ENCODE measurements at places on chromosomes 1 and 21.
A peak's percentile ranks its signal among the peaks of the same experiment; 100 is the strongest.

GRCh38 chr1:23591460-23592208 lies 32.3 kb upstream of the ID3 start:
- DNase-seq = peak; percentile 50

DNA sequence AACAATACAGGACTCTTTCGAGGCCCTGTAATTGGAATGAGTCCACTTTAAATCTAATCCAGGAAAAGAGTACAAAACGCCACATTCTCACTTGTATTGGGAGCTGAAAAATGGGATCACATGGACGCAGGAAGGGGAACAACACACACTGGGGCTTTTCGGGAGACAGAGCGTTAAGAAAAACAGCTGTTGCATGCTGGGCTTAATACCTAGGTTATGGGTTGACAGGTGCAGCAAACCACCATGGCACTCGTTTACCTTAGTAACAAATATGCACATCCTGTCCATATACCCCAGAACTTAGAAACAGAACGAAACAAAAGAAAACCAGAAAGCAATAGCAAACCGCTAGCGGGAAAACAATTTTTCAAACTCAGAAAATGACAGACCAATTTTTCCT lies 1532.7 kb upstream of the TPTE start:
- no peak for DNase-seq

DNA sequence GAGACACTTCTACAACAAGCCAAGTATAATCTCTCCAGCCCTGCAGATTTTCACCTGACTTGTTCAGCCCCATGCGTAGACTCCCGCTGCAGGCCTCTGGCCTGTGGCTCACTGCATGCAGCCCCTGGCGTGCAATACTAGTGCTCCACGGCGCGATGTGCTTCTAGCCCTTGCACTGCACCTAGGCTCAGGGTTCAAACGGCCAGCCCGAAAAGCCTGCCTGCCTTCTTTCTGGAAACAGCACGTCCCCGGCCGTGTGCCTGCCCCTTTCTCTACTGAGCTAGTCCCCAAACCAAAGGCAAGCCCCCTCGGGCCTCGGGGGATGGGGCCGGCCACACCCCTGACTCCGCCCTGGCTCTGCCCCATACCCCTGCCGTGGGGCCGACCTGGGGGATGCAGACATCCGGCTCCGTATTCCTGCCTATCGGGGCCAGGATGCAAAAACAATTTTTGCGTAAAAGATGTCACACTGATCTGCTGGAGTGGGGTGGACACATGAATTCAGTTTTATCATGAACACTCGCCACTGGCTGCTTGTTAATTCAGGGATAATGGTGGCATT lies 26.3 kb upstream of the TRAPPC10 start:
- DNase-seq = no peak

GRCh38 chr1:43973981-43974442 lies 748 bp upstream of the ATP6V0B start:
- DNase-seq = no peak

- DNase-seq = no peak
These were observed 204.8 kb upstream of the FGGY start for GRCh38 chr1:59092126-59092525.

DNA sequence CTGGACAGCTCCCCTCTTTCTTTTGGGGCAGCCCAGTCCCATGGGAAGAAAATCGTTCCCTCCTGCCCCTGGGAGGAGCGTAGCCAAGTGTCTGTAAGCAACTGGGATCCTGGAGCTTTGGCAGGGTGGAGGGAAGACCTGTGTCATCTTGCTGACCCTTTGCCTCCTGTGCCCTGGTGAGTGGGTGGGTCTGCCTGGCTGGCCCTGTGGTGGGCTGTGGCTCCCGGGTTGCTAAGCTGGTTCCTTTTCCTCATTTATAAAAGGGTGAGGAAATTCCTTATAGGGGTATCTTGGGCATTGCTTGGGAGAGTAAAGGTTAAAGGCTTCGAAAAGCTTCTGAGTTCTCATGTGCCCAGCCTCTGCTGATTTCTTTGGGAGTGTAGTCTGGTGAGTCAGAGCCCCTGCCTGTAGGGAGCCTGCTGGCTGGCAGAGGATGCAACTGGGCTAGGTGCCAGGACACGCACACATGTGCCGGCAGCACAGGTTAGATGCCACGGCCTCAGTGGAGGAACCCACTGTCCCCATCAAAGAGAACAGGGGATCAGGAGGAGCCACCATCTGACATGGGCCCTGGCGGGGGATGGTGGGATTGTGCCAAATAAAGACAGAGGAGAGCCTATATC lies 85.2 kb downstream of the ARHGEF10L start:
- no peak for DNase-seq

DNA sequence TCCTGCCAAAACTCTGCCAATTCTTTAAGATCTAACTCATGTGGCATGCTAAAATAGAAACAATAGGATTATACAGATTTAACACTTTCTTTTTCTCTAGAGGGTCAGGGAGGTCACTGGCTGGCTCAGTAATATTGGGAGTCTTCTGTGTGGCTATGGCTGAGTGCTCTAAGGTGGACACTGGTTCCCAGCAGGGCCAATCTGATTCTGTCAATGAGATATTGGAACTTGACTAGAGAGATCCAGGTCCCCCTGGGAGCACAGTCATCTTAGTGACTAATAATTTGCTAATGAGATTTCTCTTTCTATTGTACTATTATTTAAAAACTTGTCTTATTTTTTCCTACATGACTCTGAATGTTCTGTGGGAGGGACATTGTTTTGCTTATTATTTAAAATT lies 69.1 kb upstream of the ZP4 start:
- DNase-seq = no peak

- no peak for DNase-seq
These were observed 3.0 kb downstream of the OLFML3 start for GRCh38 chr1:113981962-113982931.

- DNase-seq = no peak
These were observed 66.4 kb upstream of the LPGAT1 start for GRCh38 chr1:211896958-211897357.

GRCh38 chr1:55147524-55147923 lies 67.6 kb downstream of the USP24 start:
- no peak for DNase-seq

GRCh38 chr1:219876798-219877209 lies 51.6 kb downstream of the SLC30A10 start:
- DNase-seq = no peak

DNA sequence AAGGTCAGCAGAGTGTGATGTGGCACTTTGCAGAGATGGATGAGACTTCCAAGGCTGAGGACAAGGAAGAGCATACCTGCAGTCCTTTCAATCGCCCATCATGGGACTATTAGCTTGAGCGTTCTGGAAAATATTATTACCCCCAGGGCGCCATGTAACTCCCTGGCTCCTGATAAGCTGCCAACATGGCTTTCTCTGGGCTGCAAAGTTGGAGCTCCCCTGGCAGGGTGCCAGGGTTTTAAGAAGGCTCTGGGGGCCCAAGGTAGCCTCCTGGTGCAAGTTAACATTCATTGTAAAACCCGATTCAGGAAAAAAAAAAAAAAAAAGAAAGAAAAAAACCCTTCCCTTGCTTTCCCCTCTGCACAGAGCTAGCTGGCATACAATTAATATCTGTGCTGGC lies 196.7 kb downstream of the PBX1 start:
- DNase-seq = no peak

DNA sequence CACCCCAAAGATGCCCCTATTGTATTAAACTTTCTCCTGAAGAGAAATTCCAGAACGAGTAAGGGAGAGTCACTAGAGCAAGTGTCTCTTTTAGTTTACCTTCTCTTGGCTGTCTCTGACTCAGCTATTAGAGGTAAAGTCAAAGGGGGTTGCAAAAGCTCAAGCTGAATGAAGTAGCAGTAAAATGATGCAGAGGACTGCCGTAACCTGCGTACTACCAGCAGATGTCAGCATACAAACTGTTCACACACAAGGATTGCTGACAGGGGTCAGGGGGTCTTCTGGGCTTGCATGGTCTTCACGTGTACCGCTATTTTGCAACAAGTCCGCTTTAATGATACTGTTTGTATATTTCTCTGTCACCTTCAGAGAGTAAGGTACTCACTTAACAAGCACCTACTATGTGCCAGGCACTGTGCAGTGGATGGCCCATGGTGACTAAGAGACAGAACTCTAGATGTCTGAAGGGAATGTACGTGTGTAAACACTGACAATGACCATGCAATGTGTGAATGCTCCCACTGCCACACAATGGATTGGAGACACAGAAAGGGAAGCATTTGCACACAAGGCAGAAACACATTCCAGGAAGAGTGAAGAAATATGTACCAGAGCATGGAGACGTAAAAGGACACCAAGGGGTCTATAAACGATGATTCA lies 34.9 kb downstream of the CHML start:
- DNase-seq = no peak

- DNase-seq = no peak
These were observed 58.3 kb downstream of the SYT14 start for GRCh38 chr1:209996348-209996747.

DNA sequence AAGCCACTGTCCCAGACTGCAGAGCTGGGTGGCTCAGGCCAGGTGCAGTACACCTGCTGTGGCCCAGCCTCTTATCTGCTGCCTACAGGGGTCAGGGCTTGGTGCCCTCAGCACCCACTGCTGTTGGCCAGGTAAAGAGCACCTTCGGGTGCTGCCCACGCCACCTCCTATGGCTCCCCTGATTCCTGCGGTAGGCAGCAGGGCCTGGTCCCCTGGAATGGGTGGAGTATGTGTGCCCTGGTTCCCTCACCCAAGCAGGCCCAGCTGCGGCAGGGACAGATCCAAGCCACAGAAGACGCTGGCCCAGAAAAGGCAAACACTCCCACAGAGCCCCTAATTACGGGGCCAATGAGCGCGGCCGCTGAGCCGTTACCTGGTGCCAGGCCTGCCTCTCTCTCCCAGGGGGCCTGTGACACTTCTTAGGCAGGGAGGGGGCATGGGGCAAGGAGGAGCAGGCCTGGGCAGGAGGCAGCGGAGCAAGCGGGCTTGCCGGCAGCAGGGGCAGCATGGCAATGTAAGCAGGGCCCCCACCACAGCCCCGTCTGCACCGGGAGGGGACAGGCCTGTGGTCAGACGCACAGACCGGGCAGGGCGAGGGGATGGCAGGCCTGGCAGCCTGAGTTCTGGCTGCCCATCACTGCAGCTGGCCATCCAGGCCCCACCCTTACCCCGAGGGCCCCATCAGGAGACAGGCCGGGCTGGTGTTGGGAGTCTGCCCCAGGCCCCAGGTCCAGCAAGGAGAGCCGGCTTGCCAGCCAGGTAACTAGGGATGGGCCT lies 19.0 kb downstream of the ESPN start:
- no peak for DNase-seq

DNA sequence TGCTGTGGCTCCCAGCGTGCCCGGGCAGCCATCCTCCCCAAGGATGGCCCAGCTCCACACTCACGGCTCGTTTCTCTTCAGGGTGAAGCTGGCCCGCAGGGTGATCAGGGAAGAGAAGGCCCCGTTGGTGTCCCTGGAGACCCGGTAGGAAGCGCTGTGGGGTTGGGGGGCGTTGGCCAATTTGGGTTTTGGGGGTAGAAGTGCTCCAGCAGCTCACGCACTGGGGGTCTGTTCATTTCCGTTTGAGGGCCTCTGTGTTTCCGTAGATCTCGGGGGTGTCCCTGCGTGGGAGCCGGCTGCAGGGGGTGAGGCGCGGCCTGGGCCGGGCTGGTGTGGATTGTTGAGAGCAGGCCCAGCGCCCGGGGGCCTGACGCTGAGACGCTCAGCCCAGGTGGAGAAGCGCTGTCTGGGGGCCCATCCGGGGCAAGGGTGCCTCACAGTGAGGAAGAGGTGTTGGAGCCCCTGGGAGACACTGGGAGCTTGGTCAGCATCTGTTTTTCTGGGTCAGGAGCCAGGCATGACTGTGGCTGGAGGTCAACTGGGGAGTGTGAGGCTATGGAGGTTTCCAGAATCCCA lies 12.6 kb downstream of the COL6A1 start:
- DNase-seq = no peak

- no peak for DNase-seq
These were observed 4.2 kb downstream of the RERE start for GRCh38 chr1:8813016-8813763.

DNA sequence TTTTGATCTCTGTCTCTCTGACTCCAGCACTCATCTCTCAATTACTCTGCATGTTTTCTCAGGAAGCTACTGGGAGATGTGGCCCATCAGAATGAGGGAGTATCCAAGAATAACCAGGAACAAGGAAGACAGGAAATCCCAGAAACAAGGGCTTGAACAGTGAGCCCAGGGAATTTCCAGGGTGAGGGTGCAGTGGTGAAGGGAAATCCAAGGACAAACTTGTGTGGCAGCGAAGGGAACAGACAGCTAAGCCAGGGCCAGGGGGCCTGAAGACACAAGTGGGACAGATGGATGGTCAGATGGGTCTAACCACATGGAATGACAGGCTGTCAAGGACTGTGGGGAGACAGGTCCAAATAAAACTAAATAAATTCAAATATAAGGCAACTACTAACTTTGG lies 121.8 kb upstream of the ERRFI1 start:
- DNase-seq = no peak

DNA sequence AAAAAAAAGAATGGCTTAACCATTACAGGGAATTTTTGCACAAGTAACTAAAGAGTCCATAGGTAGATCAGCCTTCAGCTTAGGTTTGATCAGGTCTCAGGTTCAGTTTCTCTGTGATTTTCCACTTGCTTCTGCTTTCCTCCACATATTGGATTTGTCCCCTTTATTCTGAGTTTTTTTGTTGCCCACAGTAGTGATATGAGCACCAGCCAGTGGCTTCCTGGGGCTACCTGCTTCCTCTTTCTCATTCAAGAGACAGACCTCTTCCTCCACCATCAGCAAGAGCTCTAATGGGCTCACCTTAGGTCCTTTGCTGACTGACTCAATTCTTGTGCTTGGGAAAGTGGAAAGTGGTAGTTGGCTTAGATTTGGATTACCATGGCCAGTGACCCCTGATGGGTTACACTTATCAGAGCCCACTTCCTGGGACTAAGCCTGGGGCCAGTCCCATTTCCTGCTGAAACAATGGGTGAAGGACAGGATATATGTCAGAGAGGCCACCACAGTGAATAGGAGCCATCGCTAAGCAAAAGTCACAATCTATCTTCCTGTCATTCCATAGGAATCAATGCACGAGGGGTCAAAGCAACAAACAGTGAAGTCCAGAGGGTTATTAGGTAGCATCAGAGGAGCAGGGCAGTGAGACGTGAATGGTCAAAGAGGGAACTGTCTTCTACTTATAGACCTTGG lies 12.8 kb upstream of the PLA2G2E start:
- DNase-seq = no peak

DNA sequence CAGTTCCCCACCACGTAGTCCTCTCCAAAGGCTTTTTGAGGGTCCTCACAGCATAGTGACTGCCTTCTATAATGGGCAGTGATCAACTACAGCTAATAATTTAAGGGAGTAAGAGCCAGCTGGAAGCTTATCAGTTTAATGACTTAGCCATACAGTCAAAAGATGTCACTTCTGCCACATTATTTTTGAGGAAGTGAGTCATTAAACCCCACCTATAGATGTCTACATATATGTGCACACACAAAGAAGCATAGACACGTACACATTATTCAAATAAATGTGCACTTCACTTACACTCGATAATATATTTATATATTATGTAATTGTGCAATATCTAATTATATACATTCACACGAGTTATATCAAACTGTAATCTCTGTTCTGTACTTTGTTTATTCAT lies 1704.7 kb downstream of the KCNT2 start:
- no peak for DNase-seq
